Inflammatory macrophage treated with lipopolysaccharide for 4 hours (primary cell): ENCODE measurements at places on chromosomes 3 and 15.

- DNase-seq, result no peak
Observed at GRCh38 chr3:56370991-56371775, 97.1 kb downstream of the ERC2 start.

DNA sequence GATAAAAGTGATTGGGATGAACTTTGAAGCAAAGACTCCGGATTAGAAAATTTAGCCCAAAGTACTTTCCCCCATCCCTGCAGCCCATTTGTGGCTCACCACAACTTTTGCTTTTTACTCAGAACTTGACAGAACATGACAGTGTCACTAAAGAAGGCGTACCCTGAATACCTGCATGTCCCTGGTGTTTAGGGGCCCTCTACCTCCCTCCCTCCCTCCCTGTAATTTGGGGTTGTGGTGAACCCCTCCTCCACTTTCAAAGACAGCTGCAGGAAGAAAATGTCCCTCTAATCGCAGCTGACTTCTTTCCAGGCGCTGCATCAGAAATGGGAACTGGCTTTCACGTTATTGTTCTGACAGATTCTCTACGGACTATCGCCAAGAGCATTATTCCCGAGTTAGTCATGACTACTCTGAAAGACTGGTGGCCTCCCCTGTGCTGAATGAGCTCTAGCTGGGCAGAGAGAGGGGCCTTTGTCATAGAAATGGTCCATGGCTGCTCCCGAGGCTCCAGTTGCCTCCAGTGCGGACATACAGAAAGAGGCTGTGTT, 93.2 kb upstream of the ARHGEF3 start:
- no peak for DNase-seq

DNA sequence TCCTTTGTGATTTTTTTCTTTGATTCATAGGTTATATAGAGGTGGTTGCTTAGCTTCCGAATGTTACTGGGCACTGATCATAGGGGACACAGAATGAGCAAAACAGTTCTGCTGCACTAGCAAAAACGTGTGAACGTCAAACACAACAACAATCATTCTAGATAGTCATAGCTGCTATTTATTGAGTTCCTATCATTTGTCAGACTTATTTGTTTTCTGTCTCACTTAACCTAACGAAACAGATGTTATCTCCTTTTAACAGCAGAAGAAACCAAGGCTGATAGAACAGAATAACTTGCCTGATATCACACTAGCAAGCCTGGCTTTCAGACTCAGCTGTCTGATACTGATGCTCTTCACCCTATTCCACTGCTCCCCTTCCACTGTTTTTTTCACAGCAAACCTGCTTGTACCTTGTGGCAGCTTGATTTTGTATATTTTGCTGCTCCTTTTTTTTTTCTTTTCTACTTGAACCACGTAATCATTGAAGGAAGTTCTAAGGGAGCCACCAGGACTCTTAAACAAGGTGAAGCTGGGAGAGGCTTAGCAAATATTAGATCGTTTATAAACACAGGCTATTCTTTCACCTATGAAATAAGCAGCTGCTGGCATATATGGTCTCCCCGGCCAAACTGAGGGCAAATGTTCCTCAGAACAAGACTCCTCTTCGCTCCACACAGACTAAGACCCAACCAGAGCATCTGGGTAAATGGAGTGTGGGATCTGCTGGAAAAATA, 78.8 kb downstream of the MCF2L2 start:
- DNase-seq, result no peak

DNA sequence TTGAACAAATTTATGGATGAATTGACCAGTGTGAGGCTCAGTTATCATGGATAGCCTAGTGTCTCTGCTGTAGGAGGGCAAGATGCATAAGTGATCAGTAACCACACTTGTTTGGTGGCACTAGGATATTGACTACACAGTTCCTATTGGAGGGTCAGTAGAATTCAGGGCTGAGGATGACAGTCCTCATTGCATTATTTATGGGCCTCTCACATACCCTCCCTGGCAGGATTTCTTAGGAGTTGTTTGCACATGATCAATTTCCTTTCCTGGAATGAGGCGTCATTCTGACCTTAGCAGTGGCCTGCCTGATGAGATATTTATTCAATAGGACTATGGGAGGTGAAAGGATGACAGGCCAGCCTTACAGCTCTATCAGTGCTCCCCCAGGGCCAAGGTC, 125.1 kb upstream of the AGBL1 start:
- DNase-seq, result no peak

- DNase-seq, result no peak
Observed at GRCh38 chr3:94117729-94118128, 54.9 kb downstream of the NSUN3 start.

- peak; percentile 58 for DNase-seq
Observed at GRCh38 chr3:171286580-171287249, 173.5 kb downstream of the TNIK start.

GRCh38 chr15:49148727-49149126, 6.7 kb downstream of the COPS2 start:
- peak; percentile 75 for DNase-seq
